ENCODE measurements at places on chromosomes 16 and 17.

DNA sequence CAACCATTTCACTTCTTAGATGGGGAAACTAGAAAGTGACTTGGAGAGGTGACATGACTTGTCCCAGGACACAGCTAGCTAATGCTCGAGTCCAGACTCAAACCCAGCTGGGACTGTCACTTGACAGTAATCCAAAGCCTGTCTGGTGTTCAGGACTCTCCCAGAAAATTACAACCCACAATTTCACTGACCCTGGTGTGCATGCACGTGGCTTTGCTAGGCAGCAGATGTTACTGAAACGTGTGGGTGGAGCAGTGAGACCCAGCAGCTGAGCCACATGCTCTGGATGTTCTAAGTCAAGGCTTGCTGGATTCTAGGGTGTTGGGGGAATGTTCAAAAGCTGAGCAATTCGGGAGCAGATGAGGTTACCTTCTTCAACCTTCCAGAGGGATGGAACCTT lies 364.6 kb downstream of the GRIN2A start:
- no peak for DNase-seq

- DNase-seq, result peak; percentile 72
Measured at GRCh38 chr17:40647624-40648383, at the start of gene SMARCE1. Gene SMARCE1, minus strand, starts transcription at chr17:40647818. Its CDS starts 2,016 bp downstream, at chr17:40645802.

GRCh38 chr16:25014500-25015147 lies 545 bp downstream of the ARHGAP17 start:
- peak; percentile 45 for DNase-seq

DNA sequence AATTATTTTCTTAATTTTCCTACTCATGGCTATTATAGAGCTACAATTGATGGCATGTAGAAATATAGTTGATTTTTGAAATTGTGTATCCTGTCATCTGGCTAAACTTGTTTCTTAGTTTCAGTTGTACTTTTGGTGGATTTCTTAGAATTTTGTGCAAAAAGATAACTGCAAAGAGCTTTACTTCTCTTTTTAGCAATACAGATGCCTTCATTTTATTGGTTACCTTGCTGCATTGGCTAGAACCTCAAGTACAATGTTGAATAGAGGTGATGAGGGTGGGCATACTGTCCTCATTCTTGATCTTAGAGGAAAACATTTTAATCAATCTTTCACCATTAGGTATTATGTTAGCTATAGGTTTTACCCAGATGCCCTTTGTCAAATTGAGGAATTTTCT lies 67.9 kb downstream of the METRNL start:
- no peak for DNase-seq
